ENCODE measurements at places on chromosomes 6 and 20.

DNA sequence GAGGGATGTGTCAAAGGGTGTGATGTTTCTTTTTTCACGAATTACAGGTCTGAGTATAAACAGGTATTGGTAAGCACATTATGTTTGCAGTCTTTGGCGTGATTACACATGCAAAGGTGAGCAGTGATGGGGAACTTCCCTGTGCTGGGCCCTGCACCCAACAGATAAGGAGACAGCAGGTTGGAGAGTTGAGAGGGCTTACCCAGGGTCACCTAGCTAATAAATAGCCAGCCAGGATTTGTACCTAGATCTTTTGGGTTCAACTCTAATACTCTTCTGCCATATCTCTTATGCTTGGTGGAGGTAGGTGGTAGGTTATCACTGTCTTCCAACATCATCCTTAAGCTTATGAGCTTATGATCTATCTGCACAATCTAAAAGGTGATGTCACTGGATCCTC lies 46.5 kb downstream of the AFG1L start:
- DNase-seq = no peak

DNA sequence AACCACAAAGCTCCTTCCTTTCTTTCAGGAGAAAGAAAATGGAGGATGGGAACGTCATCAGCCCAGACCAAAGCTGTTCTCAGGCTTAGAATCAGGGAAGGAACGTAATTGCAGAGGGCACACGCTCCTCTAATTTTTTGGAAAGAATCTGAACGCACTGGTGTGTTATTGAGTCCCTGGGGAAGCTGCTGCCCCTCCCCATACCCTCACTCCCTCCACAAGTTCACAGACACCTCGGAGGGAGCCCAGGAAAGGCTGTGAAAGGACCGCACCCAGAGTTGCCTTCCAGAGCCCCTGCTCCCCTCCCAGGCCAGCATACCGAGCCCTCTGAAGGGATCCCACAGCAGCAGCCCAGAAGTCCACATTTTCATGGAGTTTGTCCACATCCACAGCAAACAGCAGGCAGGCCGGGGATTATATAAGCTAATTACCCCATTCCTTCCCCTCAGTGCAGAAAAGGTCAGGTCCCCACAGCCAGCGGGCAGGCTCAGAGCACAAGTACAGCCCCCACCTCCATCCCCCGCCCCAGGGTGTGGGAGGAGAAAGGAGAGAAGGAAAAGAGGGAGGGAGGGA lies 53.7 kb downstream of the ANKRD60 start:
- DNase-seq = peak; percentile 85

GRCh38 chr20:33578510-33578909 lies 83.6 kb upstream of the C20orf144 start:
- DNase-seq = no peak

DNA sequence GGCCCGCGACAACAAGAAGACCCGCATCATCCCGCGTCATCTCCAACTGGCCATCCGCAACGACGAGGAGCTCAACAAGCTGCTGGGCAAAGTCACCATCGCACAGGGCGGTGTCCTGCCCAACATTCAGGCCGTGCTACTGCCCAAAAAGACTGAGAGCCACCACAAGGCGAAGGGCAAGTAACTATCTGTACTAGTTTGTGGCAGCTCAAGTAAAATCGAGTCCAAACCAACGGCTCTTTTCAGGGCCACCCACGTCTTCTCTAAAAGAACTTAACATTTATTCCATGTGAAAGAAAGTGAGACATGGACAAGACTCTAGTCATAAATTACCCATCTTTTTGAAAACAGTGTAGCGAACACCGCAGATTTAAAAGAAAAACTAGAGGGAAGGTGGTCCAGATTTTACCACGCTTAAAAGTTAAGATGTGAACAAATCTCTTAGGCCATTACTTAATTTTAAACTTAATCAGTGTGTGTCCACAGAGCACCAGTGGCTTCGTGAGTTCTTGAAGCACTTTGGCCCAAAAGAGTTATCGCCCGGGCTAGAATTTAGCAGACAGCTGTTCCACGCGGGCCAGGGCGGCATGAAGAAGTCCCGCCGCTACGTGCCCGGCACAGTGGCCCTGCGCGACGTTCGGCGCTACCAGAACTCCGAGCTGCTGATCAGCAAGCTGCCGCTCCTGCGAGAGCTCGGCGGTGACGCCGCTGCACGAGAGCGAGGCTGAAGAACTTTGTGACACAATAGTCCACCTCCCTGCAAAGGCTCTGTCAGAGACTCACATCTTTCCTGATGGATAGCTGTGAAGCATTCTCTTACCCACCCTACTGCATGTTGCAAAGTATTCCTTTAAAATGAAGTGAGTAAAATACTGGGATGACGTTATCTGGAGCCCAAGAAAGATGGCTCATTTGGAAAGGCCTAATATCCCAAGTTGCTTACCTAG lies 113.9 kb upstream of the PRSS16 start:
- peak; percentile 81 for DNase-seq

DNA sequence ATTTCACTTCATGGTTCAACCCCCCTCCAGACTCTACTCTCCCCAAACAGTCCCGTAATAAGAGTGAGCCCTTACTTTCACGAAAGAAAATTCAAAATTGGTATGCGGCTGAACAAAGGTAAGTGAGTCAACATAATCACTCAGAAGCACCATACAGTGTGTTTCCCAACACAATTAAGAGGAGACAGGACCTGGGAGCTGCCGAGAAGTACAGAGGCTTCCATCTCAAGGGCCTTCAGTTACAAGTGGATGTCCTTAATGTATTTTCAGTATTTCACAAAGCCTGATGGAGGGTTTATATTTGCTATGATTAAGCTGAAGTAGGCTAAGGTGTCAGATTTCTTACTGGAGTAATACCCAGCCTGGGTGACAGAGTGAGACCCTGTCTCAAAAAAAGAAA lies 51.1 kb downstream of the MYO6 start:
- DNase-seq = no peak

GRCh38 chr20:11529047-11529446 lies 388.6 kb upstream of the BTBD3 start:
- DNase-seq = no peak

DNA sequence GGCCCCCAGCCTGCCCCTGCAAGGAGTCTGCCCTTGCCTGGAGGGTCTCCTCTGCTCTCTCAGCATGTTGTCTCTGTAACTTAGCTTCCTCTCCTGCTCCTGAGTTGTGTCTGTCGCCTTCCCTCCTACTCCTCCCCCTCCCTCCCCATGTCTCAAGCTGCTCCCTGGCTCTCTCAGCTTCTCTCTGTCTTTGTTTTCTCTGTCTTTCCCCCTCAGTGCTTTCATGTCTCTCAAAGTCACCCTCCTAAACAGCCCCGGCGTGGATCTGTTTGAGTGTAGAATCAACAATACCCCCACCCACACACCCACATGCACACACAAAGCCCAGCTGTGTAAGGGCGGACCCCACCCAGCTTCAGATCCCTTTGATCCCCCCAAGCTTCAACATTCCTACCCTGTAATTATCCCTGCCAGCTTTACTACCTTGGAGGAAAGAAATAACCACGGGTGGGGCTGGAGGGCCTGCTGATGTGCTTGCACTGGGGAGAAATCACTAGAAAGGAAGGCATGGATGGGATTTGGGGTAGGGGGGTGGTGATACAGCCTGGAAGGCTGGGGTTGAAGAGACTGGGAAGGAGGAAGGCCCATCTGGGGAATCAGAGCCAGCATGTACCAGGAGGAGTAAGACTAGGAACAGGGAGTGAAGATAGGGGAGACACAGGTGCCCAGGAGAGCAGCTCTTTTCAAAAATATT lies 1.0 kb upstream of the LY6G6D start:
- peak; percentile 46 for DNase-seq

All from NCI-H82 (cell line).